ENCODE measurements at places on chromosomes 7 and 10.

GRCh38 chr10:48300556-48300955, 5.9 kb upstream of the MAPK8 start:
- no peak for DNase-seq

DNA sequence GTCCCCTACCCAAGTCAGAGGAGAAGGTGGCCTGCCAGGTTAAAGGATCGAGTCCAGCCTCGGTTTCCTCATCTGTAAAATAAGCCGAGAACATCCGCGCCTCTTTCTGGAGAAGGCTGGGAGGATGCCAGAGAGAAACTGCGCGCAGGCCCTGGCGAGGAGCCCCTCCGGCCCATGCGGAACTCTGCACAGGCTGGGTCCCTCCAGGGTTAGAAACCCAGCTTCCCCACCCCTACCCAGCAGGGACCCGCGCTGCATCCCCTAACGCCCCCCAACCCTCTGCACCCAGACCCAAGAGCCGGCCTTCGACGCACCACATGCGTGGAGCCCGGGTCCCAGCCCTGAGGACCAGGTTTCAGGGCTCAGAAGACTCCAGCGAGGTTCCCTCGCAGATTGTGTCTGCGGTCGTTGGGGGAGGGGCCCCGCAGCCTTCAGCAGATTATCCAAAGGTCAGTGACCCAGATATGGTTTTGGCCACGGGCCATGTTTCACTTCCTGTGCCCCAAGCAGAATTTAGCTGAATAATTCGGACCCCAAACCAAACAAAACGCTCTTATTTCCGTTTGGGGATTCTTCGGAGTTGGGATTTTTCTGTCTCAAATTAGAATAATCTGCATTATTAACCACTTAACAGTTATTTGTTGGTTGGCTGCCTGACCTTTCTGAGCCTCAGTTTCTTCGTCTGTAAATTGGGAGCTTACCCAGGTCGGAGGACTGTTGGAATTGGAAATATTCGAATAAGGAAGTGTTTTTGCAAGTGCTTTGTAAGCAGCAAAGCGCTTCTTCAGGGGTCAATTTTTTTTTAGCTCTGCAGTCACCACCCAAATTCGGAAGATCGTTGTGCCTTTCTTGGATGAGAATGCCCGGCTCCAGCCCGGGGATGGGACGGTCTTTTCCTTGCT, 167.7 kb downstream of the UBE2H start:
- DNase-seq, result no peak

- no peak for DNase-seq
Observed at GRCh38 chr10:58517491-58518355, 5.1 kb downstream of the BICC1 start.

- no peak for DNase-seq
Observed at GRCh38 chr7:130409712-130410072, 29.4 kb downstream of the CPA1 start.

DNA sequence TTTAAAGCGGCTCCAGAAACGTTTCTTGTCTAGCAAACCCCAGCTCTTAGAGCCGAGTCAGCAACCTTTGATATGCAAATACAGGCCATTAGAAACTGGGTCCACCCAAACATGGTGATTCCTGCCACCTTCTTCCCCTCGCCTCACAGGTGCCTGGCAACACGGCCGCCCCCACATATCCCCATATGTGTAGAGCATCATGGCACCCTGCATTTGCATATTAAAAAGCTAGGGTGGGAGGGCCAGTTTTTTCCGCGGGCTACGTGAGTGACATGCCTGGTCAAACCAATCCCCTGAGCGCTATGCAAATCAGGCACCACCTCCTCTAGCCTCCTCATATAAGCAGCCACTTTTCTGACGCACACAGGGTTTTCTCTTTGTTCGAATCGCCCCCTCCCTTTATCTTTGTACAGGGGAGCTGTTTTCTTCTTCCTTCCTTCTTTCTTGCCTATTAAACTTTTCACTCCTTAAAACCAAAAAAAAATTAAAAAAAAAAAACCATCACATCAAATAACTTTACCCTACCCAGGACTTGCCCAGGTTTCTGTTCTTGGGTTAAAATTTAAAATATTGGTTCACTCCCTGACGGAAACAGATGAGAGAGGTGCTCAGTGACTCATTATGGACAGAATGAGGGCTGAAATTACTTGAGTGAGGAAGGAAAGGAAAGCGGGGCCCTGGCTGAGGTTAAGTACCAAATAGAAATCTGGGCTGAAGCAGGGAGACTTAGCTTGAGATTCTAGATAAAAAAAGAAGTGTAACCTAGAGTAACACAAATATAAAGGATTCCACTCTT, 59.8 kb downstream of the COA1 start:
- peak; percentile 35 for DNase-seq

- no peak for DNase-seq
Observed at GRCh38 chr10:4470231-4470835, 355.7 kb upstream of the AKR1E2 start.

DNA sequence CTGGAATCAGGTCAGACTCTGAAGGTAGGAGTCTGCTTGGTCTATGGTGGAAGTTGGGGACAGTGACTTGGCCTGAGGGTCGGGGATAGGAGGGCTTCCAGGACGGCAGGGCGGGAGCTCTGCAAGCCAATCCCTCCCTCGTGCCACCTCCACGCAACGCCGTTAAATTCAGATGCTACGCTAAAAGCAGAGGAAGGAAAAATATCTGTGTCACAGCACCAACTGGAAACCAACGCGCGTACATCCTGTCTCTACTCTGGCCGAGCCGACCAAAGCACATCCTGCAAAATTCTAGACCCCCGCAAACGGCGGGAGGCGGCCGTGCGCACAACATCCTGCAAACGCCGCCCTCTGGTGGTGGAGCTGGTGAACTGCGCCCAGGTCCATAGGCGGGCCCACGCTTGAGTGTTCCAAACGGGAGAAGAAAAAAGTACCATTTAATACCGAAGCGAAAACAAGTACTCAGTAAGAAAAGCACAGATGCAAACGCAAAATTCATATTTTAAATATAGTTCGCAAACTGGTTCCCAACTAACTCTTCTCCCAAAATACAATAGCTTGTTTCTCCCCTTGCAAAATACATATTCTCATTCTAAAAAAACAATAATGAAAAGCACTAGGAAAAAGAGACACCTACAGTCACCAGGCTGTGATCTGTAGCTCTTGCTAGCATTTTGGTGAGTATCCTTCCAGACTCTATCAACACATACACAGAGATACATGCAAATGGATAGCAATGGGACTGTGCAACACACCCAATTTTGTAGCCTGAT, 45.7 kb upstream of the HSPA12A start:
- peak; percentile 44 for DNase-seq

GRCh38 chr7:109873296-109873695, 1217.6 kb upstream of the LRRN3 start:
- DNase-seq, result no peak

- DNase-seq, result no peak
Observed at GRCh38 chr10:26507441-26507840, 69.3 kb downstream of the APBB1IP start.

- no peak for DNase-seq
Observed at GRCh38 chr7:11298220-11298619, 324.5 kb downstream of the PHF14 start.

GRCh38 chr7:149248777-149249176, 9.3 kb downstream of the ZNF212 start:
- DNase-seq, result no peak

DNA sequence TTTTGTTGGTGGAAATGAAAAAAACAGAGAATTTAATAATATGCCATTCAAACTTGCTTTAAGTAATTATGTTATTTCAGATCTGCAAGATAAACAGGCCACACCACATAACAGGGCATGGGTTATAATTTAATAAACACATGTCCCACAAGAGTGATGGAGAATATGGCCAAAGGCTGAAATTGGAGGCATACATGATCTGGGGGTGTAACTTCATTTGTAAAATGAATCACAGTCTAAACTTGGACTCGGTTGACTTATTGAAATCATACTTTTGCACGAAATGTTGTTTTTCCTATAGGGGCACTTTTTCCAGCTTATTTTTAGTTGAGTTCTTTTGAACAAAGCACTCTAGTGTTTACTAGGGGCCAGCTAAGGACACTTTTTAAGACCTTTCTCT, 151.6 kb downstream of the TMEM26 start:
- no peak for DNase-seq

GRCh38 chr7:128908750-128909624, 1.5 kb downstream of the KCP start:
- DNase-seq, result no peak

DNA sequence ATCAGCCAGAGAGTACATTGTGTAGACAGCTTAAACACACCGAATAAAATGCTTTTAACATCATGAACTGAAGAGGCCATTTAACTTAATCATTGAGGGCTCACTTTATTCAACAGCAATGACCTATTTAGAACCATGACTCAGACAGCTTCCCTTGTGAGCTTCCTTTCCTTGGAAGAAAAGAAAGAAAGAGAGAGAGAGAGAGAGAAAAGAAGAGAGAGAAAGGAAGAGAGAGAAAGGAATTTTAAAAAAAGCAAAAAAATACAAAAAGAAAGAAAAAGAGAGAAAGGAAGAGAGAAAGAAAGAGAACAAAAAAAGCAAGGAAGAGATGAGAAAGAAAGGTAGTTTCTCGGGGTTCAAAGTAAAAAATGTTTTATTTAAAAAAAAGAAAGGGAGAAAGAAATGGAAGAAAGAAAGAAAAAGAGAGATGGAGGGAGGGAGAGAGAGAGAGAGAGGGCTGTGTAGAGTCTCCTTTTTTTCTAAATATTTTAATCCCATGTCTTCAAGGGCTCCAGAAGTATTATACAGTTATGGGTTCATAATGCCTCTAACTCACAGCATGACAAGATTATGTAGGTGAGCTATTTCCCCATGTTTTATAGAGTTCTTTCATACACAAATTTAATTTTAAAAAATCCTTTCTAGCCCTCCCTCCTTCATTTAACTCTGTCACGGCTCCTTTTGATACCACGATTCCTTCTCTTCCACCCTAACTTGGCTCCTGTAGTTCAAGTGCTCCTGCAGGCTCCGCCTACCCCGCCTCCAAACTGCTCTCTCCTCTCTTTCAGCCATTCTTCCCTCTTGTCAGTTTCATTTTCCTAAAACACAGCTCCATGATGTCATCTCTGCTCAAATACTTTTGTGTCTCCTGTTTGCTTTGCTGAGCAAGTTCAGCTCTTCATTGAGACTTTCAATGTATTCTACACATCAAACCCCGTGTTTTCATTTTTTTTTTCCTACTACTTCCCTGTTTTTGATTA, 85.5 kb downstream of the PRTFDC1 start:
- no peak for DNase-seq

GRCh38 chr10:107418085-107418806, 253.7 kb upstream of the SORCS1 start:
- DNase-seq, result no peak

GRCh38 chr10:105682911-105683310, 1041.8 kb downstream of the SORCS3 start:
- DNase-seq, result no peak

- no peak for DNase-seq
Observed at GRCh38 chr7:116259871-116260440, 49.6 kb downstream of the TES start.

DNA sequence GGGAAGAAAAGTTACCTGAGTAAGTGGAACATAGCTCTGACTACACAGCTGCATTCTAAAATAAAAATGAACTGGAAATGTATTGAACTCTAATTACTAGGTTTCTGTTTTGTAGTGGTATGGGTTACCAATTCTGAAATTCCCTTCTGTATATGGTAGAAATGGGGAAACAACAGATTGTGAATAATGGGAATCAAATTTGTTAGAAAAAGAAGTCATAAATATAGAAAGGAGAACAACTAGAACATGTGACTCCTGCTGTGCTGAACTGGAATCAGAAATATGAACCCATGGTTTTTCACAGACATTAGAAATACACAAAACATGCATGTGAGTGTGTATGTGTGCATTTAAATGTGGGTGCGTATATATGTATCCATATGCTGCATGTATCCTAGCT, 27.0 kb downstream of the MCMBP start:
- DNase-seq, result no peak

GRCh38 chr10:1731592-1731991, 5.7 kb downstream of the ADARB2 start:
- no peak for DNase-seq

DNA sequence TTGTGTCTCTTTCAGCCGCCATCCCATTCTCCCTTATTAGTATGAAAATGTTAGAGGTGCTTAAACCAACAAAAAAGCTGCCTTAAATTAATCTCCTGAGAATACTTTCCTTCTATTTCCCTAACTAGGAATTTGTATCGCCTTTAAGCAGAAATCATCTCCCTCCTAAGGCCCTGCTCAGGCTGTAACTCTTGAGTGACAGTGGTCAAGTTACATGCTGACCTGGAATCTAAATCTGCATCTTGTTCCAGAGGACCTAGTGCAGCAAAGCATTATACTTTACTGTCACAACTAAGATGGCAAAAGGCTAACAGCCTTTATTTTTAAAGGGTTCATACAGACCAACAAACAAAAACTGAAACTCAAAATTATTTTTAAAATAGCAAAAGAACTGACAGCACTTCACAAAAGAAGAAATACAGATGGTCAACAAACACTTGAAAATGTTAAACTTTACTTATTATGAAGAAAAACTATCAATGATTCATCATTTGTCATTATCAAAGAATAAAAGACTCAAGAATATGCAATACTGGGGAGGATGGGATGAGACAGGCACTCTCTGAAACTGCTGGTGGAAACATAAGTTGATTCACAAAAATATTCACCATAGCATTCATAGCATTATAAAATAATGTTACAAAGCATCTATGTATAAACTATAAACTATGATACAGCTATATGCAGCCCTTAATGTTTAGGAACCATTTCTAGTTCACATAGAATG, 11.0 kb downstream of the CYREN start:
- DNase-seq, result no peak

DNA sequence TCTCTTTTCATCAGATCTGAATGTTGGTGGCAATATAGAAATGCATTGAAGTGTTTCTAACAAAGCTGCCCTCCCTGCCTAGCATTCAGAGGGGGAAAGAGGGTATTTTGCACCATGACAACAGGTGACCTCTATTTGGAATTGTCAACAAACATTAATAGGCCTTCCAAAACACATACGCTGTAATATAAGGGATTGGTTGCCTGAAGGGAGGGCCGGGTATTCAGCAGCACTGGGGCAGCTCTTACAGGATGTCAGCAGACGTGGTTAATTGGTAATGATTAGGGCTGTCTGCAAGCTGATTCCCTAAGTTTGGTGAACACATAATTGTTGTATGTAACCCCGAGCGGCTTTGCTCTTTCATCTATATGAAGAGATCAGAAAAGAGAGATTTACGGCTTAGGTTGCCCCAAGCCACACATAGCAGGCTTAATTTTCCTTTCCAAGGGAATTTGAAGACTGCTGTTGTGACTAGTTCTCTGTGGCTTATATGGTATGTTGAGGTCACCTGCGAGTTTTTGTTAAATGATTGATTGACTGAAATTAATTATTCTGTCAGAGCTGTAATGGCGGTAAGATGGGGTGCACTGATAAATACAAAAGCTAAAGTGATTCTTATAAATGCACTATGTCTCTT, 759.3 kb downstream of the LRMDA start:
- no peak for DNase-seq
